ENCODE measurements at places on chromosomes 13 and 19.

DNA sequence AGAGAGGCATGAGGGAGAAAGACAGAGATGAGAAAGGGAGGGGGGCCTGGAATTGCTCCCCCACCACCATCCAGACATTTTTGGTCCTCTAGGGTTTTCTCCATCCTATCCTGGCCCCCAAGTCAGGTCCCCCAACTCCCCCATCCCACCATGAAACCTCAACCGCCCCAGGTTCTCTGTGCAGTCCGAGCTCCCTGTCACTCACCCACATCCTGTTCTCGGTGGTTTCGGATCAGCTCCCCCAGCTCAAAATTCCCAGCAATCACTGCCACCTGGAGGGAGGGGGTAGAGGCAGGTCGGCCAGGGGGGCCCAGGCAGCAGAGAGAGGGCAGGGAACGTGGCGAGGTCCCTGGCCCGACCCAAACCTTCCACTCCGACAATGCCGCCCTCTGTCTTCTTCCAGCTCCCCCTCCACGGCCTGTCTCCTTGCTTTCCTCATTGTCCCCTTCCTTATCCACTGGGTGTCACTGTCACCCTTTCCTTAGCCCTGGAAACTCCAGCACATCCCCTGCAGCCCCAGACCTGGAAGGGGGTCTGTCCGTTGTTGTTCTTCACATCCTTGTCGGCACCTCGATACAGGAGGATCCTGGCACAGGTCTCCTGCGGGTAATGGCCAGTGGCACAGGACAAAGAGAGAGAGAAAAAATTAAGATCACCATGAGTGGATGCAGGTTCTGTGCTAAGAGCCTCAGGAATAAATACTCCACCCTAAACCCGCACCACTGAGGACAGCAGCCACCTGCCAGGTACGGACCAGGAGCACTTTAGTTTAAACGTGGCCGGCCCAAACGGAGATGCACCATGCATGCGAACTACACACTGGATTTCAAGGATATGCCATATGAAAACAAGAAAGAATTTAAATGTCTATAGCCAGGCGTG is 15.4 kb downstream of the SHANK1 start:
- peak; percentile 56 for DNase-seq

DNA sequence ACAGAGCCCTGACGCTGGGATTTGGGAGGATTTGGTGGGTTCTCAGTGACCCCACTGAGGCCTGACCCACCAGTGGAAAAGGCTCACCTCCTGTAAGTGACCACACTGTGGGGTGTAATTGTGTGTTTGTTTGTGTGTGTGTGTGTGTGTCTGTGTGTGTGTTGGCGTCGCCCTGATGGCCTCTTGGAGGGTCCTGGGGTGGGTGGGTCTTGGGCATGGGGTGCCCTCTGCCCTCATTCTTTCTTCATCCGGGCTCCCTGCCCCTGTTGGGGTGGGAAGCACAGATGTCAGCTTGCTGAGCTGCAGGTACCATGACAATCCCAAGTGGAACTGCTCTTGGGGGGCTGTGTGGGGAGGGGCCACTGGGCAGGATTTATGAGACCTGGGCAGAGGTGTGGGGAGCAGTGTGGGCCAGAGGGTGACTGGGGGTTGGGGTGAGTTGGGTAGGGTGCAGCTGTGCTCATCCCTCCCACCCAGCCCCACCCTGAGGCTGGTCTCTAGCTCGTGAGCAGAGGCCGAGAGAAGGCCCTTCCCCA is 22.8 kb downstream of the WTIP start:
- DNase-seq: no peak

GRCh38 chr19:41223431-41224234 is 4.6 kb downstream of the AXL start:
- DNase-seq: peak; percentile 68

GRCh38 chr19:16454351-16454918 is 17.3 kb downstream of the EPS15L1 start:
- DNase-seq: no peak

- DNase-seq: peak; percentile 4
These were observed 2.1 kb downstream of the PROSER1 start for GRCh38 chr13:39035799-39036198.

DNA sequence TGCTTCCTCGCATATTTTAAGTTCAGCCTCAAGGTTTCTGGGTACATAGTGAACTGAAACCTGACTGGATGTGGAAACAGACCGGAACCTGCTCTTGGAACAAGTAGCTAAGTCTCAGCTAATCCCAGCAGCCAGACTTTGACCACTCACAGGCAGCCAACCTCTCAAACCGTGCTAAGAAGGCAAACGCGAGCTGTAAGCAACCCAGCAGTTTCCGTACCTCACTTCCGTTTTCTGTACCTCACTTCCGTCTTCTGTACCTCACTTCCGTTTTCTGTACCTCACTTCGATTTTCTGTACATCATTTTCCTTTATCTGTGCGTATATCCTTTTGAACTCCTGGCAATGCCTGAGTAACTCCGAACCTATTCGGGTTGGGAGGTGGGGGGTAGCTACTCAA is 96.8 kb downstream of the SUCLA2 start:
- no peak for DNase-seq

- peak; percentile 71 for DNase-seq
These were observed 324.3 kb downstream of the ZNF536 start for GRCh38 chr19:30696514-30696913.

- no peak for DNase-seq
These were observed 7.1 kb upstream of the SCEL start for GRCh38 chr13:77528414-77528813.

DNA sequence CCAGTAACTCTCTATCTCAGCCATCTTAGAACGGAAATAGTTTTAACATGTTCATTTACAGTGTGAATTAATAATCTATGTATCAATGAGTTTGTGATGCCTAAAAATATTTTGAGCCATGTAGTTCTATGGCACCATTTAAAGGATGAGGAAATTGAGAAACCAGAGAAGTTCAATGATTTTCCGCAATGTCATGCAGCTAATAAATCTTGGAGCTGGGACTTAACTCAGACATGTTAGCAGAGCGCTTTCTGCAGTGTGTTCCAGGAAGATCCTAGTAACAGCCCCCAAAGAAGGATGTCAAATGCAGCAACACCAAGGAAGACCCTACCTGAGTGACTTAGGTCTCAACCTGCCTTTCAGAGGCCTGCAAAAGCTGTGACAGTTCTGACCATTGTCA is 99.3 kb upstream of the RAP2A start:
- no peak for DNase-seq

- DNase-seq: no peak
These were observed 8.5 kb upstream of the CRYL1 start for GRCh38 chr13:20534038-20534608.

DNA sequence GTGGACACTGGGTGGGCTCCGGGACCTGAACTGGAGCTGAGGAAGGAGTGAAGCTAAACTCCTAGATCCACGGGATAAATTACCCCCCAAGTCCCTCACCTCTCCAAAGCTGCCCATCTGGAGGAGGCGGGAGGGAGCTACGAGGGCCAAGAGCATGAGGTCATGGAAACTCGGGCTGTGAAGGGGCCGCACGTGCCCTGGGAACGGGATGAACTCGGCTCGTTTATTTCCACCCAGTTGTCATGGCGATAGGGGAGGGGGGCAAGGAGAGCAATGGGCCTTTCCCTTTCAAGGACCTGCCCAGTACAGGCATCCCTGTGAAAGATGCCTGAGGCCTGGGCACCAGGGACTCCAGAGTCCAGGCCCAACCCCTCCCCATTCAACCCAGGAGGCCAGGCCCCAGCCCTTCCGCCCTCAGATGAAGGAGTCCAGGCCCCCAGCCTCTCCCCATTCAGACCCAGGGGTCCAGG is 3.8 kb downstream of the PPP1R12C start:
- DNase-seq: peak; percentile 96

- no peak for DNase-seq
These were observed 1899.4 kb downstream of the PCDH9 start for GRCh38 chr13:65330691-65331090.

DNA sequence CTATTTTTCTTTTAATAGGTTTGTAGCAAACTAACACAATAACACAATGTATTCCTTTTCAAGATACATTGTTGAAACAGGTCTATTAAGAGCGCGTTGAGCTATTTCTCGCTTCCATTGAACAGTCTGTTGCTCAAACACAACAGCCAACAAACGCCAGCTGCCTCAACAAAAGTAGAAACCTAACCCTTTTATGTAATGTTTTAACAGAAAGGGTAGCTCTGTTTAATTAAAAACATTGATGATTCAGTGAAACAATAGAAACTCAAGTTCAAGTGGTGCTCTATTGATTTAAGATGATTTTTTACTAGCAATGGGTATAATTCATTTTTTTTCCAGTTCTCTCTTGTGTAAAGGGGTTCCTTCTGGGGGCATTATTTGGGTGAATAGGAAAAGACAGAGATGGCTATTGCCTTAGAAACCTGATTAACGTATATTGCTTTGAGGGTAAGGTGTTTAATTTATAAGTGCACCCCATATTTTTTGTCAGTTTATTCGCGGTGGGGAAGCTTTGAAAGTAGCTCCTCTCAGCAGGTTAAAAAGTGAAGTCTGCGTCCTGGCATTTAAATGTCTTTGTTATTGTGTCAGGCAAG is 14.9 kb downstream of the ZIC2 start:
- DNase-seq: peak; percentile 87

DNA sequence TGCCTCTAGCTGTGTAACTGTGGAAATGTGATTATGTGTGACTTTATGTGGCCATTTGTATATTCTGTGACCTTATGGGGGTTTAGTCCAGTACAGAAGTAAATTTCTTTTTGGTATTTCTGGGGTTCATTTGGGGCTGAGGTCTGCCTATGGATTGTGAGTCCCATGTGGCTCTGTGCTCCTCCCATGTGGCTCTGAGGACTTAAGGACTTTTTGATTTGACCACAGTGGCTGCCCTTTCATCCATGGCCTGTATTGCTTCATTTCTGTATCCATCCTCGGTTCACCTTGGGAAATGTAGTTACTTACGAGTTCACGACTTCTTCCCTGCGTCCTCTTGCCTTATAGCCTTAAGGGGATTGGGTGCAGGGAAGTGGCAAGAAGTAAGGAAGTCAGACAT is 1.0 kb downstream of the ZNF420 start:
- DNase-seq: no peak

GRCh38 chr19:50477751-50478515 is 1.3 kb upstream of the GARIN5A start:
- no peak for DNase-seq

GRCh38 chr19:54206831-54207177 is 6.1 kb downstream of the RPS9 start:
- no peak for DNase-seq

- DNase-seq: no peak
These were observed 86.5 kb upstream of the FBXL3 start for GRCh38 chr13:77113496-77113895.

GRCh38 chr13:47241446-47241845 is 344.6 kb upstream of the HTR2A start:
- no peak for DNase-seq

DNA sequence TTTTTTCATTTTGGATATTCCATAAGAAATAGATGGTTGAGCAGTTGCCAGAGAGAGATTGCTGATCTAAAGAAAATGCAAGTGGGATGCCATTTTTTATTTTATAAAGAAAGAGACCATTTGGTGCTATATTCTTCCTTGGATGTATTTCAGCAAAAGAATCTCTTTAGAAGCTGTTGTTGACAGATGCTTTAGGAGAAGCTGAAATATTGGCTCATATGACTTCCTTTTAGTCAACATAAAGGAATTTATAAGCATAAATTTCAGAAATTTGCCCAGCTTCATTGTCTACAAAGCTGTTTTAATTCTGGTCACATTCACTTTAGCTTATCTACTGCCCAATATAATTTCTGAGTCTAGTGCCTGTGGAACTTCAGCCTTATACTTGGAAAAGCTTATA is 36.9 kb downstream of the POLR1D start:
- no peak for DNase-seq

- no peak for DNase-seq
These were observed 347.8 kb downstream of the MZT1 start for GRCh38 chr13:72379581-72379980.

GRCh38 chr13:49985129-49985528 is 11.7 kb upstream of the TRIM13 start:
- no peak for DNase-seq

DNA sequence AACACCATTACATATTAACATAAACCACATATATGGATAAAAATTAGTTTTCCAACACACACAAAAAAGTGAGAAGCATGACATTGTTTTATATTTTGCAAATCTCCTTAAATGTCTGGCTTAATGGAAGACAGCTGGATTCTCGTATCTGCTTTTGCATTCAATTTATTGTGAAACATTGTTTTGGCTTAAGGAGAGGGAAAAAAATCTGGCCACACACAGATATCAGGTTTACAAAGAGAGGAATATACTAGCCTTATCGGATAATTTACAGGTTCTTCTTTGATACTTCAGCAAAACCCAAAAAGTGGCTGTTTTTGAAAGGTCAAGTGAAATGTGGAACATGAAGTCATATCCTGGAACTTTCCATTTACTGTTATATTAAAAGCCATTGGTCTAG is 523.5 kb upstream of the ARGLU1 start:
- no peak for DNase-seq

GRCh38 chr13:21232599-21232998 is 56.1 kb downstream of the MRPL57 start:
- DNase-seq: no peak

DNA sequence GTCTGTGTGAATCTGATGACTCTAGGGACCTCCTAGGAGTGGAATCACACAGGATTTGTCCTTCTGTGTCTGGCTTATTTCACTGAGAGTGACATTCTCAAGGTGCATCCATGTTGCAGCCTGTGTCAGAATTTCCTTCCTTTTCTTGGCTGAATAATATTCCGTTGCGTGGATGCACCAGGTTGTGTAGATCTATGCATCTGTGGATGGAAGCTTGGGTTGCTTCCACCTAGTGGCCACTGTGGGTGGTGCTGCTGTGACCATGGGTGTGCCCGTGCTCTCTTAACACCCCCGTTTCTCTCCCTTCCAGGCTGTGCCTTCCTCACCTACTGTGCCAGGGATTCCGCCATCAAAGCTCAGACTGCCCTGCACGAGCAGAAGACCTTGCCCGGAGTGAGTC is 26.2 kb downstream of the CELF5 start:
- DNase-seq: no peak

DNA sequence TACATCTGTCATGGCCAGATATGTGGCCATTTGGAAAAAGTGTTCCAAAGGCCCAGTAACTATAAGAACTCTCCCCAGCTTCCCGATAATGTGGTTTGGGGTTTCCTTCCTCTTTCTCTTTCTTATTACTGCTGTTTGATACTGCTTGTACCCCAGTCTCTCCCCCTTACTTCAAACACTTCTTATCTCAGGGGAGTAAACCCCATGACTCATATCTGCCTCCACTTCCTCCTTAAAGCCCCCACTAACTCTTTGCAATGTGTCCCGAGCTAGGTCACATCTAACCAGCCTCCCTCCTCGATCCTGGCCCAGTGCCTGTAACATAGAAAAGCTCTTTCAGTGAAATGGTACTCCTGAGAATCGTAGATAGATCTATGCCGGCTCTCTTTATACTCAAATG is 82.4 kb upstream of the STARD13 start:
- DNase-seq: no peak

DNA sequence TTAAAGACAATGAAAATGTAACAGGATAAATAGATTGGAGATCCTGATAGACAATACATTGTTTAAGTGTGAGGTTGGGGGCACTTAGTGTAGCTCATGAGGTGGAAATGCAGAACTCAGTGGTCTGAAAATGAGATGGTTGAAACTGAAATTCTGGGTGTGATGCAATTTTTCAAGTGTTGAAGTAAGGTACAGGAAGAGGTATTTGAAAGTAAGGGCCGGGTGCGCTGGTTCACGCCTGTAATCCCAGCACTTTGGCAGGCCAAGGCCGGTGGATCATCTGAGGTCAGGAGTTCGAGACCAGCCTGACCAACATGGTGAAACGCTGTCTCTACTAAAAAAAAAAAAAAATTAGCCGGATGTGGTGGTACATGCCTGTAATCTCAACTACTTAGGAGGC is 113.0 kb downstream of the UFM1 start:
- no peak for DNase-seq
